ENCODE measurements at places on chromosomes 6 and 20. TPM values are rescaled to one million over a fixed set of nuclear protein-coding genes. Genes with fewer than 3 reads are reported as not detected.

DNA sequence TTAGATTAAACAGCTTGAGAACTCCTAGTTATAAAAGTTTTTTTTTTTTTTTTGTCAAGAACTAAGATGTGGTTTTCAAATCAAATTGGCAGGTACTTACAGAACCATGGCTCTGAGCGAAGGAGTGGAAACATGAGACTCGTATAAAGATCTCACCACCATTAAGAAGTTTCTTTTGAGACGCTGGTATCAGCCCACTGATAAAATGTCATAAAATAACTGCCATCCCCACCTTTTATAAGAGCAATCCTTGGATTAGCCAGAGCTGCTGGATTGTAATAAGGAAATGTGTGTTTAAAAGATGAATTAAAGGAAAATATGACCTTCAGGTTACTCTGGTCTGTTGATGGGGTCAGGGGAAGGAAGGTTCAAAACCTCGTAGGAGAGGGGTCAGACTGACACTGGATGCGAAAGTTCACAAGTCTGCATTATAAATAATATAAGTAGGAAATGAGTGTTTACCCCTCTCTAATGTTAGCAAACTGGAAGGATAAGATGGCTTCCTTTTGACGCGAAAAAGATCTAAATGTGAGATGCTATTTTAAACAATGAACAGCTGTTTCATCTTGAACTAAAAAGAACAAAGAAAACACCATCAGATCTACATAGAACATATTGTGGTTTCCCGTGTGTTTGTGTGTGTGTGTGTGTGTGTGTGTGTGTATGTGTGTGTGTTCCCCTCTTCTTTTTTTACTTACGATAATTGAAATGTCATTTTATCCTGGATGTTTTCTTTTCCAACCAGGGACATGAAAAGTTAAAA lies 386.8 kb upstream of the JAG1 start:
- DNase-seq: no peak

DNA sequence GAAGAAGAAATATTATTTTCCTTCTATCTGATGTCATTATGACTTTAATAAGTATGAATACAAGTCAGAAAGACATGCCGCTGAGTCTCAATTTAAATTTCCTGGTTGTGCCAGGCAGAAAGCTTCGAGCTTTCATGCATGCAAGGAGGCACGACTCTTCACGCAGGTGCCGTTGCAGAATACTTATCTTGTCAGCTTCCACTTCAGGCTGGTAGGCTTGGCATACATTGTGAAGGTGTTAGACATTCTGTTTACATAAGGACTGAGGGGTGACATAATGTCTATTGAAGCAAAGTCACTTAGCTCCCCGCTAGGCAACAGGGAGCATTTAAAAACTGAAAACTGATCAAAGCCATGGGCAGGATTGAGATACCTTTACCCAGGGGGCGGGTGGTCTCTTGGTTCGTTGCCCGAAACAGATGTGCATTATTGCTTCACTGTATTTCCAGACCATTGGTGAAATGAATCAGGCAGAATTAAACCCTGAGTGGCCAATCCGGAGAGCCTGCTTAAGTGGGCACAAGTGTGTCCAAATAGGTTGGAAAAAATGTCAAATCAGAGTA lies 16.4 kb downstream of the BMP6 start:
- DNase-seq: no peak

- DNase-seq: no peak
These were observed 450.2 kb downstream of the CBLN4 start for GRCh38 chr20:55555075-55555650.

GRCh38 chr6:36766399-36766945 lies 68.8 kb downstream of the RAB44 start:
- DNase-seq: no peak

DNA sequence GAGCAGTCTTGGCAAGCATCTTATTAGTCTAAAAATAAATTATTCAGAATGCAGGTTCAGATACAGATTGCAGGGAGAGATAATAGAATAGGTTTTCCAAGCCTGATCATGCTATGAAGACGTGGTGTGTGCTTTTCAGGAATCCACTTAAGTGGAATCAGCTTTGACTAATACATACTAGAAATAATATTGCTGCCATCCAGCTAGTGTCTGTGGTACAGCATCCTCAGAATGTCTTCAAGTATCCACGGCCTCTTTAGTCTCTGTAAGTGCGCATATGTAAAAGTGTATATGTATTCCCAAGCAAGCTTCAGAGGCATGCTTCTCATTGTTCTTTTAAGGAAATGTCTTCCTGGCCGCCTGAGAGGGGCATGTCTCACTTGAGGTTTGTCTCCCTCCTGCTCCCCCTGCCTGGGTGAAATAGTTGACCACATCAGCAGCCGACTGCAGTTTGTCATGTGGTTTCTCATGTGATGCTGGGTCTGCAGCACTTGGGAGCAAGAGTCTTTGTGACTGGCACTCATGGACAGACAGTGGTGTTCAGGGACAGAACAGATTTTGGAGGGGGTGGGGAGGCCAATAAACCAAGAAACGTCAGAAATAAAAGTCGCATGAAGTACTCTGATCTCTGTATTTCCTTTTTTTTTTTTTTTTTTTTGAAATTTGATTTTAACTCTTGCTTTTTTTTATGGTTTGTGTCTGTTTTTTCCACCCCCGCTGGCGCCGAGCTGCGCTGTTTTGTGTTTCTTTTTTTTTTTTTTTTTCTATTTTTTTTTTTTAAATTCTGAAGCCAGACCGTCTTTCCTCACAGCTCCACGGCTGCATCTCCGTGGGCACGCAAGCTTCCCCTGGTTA lies 150.8 kb downstream of the PRL start:
- no peak for DNase-seq

GRCh38 chr6:12733876-12734275 lies 17.3 kb downstream of the PHACTR1 start:
- no peak for DNase-seq

DNA sequence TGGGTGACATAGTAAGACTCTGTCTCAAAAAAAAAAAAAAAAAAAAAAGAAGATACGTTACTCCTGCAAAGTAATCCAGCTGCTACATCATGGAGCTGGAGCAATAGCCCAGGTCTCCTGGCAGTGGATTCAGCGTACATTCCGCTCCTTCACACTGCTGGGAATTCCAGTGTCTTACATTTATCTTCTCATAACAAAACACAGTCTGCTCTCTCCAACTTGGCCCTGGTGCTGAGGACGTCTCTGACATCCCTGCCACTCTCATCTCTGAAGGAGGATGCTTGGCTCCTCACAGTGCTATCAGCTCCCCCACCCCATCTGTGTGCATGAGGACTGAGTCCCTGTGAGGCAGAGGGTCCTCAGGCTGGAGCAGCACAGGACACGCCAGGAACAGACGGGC lies 529.8 kb downstream of the CD83 start:
- DNase-seq: no peak

DNA sequence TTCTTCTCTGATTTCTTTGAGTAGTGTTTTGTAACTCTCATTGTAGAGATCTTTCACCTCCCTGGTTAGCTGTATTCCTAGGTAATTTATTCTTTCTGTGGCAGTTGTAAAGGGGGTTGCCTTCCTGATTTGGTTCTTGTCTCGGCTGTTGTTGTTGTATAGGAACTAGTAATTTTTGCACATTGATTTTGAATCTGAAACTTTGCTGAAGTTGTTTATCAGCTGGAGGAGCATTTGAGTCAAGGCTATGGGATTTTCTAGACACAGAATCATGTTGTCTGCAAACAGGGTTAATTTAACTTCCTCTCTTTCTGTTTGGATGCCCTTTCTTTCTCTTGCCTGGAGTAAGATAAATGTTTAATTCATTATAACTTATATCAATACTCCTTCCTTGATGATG lies 86.4 kb downstream of the OLIG3 start:
- no peak for DNase-seq

DNA sequence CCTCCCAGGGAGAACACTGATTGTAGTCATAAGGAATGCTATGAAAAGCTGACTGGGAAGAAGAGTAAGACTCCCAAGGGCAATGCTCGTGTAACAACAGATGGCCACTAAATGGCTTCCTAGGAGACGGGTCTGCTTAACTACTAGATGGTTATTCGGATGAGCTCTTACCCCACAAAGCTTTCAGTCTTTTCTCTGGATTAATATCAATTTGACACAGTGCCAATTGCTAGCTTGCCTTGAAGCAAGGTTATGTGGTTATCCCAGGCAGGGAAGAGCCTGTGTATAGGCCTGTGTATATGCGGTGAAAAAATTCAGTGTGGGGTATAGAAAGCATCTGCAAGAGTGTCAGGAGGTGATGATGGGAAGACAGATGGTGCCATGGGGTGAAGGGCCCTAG lies 86.4 kb upstream of the NOX3 start:
- DNase-seq: no peak

- DNase-seq: no peak
These were observed 64.5 kb upstream of the STX16 start for GRCh38 chr20:58586565-58587093.

DNA sequence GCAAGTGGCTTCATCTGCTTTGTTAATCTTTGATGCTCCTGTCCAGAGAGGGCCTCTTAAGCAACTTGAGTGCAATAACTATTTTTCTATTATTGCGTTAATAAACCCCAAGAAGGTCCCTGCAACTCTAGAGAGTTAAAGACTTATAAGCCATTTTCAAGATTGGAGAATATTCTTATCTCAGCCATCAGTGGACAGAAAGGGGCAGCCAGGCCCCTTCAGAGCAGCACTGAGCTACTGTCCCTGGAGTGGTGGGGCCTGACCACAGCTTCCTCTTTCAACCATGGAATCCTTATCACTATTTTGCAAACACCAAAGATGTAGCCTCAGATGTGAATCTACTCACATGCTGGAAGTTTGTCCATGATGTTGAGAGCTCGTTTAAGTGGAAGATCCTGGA lies 2.8 kb upstream of the MAS1L start:
- DNase-seq: no peak

Gene C20orf173
- not detected for total RNA-seq

Gene EEF1A2
- 0.54 TPM for total RNA-seq

Gene GSTA3
- total RNA-seq: not detected

Gene PSMG4
- 15.2 TPM for total RNA-seq

Data from neural progenitor cell (in vitro differentiated cells).